ENCODE measurements at places on chromosomes 11 and 22. TPM values are rescaled to one million over a fixed set of nuclear protein-coding genes. Genes with fewer than 3 reads are reported as not detected.

The GTSE1 gene
- 8.6 TPM for total RNA-seq

The STK33 gene
- 10.7 TPM for total RNA-seq

The MAP6 gene
- 4.7 TPM for total RNA-seq

The CD3D gene
- total RNA-seq, result 1.4 TPM

The VSIG2 gene
- 4.1 TPM for total RNA-seq

The OR8A1 gene
- total RNA-seq, result not detected

The WNT11 gene
- total RNA-seq, result 30.8 TPM

The BRSK2 gene
- total RNA-seq, result 0.47 TPM

The TMEM191B gene
- 3.1 TPM for total RNA-seq

The SPI1 gene
- 19.0 TPM for total RNA-seq

The HSPB2 gene
- 3.2 TPM for total RNA-seq

The OAF gene
- total RNA-seq, result 38.0 TPM

The DMC1 gene
- total RNA-seq, result 2.9 TPM

The SLC6A5 gene
- total RNA-seq, result 0.18 TPM

The PARVG gene
- 11.1 TPM for total RNA-seq

The LPXN gene
- 8.5 TPM for total RNA-seq

The CCDC73 gene
- 0.06 TPM for total RNA-seq

The APOBEC3C gene
- 4.4 TPM for total RNA-seq

The SCGB1D2 gene
- total RNA-seq, result not detected
